COLO829 (cell line): ENCODE measurements at places on chromosomes 7 and 10.

DNA sequence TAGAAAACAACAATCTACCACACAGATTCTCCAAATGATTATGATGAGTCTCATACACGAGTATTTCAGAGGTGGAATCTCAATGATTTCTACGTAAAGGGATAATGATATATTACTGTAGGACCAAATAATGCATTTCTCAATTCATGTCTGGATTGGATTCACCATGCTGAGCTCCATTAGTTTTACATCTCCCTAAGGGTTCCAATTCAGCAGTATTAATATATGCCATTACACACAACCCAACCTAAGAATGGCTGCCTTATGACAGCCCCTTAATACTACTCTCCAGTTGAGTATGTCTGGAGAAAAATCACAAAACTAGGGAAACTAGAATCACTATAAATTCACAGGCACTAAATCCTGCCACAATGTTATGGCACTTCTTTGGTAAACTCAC, 234.3 kb upstream of the PLXNA4 start:
- DNase-seq: no peak

GRCh38 chr7:412313-412710, 107.3 kb downstream of the PDGFA start:
- no peak for DNase-seq

DNA sequence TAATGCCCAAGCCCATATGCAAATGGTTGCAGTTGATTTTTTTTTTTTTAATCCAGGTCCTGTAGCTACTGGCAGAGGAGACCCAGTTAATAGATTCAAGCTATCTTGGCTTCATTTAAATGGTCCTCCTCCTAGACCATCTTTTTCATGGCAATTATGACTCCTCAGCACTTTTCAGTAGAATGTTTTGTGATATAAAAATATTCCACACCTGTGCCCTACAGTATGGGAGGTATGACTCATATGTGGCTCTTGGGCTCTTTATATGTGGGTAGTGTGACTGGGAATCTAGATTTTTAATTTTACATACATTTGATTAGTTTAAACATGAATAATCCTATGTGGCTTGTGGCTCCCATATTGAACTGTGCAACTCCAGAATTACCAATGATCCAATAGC, 80.1 kb downstream of the ITGB1 start:
- no peak for DNase-seq

- no peak for DNase-seq
These were observed 63.4 kb downstream of the CRPPA start for GRCh38 chr7:16357921-16358320.

- DNase-seq: no peak
These were observed 2.2 kb upstream of the GRIFIN start for GRCh38 chr7:2478399-2478785.

DNA sequence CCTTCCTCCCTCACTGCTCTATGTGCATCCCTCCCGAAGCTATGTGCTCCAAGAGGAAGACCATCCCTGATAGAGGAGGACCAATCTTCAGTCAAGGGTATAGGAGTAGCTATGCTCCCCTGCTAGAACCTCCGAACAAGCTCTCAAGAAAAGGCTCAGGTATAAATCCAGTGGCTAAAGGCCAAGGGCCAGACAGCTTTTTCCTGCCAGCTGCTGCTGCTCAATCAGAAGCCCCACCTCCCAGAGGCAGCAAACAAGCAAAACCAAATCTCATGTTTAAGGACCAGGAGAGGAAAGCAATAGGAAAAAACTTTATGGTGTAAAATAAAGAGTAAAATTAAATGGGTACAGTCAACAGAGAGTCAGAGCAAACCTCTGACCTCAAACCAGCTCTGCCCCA, 187.2 kb downstream of the FGFR2 start:
- no peak for DNase-seq

GRCh38 chr7:41114131-41114530, 588.8 kb downstream of the INHBA start:
- no peak for DNase-seq

GRCh38 chr7:36272567-36273269, 116.9 kb upstream of the ANLN start:
- DNase-seq: no peak

DNA sequence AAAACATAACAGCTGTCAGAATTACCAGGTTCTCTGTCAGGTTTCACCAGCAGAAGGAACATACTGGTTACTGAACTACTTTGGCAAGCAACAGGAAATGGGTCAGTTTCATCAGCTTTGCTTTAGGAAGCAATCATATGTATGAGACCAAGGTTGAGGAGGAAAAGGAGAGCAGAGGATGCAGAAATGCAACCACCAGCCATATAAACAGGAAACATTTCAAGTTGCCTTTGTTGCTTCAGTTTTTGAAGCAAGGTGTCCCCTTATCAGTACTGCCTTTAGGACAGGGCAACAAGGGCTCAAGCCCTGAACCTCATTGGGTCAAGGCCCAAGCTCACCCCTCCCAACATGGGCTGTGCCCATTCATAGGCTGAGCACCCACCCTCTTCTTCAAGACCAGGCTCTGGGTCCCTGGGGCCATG, 10.2 kb downstream of the HIPK2 start:
- DNase-seq: no peak

DNA sequence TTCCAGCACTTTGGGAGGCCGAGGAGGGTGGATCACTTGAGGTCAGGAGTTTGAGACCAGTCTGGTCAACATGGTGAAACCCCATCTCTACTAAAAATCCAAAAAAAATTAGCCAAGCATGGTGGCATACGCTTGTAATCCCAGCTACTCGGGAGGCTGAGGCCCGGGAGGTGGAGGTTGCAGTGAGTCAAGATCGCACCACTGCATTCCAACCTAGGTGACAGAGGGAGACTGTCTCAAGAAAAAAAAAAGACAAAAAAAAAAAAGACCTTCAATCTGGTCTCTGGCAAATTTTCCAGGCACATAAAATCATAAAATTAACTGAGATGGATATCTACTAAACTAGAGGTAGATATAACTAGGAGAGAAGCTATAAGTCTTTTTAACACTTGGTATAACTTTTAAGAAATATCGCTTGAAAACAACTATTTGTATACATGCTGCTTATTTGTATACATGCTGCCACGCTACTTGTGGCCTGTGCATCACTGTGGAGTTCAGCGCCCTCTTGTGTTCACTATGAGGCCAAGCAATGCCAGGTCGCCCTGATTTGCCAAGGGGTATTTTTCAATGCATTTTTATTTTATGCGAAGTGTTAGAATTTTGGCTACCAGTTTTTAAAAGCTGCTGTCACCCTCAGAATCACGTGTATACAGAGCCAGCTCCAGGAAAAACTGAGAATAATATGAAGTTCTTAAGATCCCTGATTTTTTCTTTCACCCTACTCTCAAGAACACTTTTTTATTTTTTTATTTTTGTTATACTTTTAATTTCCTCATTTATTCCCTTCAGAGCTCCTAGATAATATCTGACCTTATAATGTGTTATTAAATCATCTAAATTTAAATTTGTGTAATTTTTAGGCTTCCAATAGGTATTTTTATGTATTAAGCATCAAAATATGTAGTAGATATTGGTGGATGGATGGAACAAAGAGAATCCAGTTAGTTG, 26.7 kb downstream of the CYCS start:
- DNase-seq: peak; percentile 89

GRCh38 chr7:79877874-79878465, 256.7 kb upstream of the GNAI1 start:
- no peak for DNase-seq

DNA sequence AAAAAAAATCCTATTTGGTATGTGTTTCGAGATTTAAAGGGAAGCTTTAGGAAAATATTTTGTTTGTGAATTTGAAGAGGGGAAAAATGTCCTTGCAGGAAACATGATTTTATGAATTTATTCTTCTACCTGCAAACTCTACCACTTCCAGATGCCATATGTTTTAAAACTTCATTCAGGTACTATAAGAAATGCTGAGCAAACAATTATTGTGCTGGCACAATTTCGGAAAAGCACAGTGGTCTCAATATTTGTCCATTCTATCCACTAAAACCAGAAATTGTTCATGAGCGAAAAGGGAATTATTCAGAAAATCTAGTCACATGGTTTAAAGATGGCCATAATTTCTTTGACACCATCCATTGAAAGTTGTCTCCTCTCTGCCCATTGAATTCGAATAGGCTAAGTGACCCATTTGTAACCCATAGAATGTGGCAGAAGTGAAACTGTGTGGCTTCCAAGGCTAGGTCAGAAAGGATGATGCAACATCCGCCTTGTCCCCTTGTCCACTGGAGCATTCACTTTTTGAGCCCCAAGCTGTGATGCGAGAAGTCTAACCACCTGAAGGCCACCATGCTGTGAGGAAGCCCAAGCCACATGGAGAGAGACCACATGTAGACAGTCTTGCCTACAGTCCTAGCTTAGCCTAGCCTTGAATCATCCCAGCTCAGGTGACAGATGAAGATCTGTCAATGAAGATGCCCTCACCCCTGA, 189.8 kb upstream of the PRKCQ start:
- DNase-seq: no peak

DNA sequence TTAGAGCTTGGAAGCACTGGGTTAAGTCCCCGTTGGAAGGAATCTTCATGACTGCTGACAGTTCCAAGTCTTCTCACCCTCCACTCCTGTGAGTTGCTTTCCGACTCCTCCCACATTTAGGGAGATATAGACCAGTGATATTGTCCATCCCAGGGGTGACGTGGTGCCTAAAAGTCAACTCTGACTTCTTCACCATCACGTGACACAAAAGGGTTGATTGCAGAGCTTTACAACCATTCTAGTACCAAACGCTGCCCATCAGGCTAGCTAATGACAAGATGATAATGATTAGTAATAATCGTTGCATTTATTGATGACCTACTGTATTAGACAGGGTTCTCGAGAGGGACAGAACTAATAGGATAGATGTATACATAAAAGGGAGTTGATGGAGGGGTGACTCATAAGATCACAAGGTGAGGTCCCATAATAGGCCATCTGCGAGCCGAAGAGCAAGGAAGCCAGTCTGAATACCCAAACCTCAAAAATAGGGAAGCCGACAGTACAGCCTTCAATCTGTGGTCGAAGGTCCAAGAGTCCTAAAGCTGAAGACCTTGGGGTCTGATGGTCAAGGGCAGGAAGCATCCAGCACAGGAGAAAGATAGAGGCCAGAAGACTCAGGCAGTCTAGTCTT, 85.3 kb upstream of the CARD11 start:
- DNase-seq: no peak

DNA sequence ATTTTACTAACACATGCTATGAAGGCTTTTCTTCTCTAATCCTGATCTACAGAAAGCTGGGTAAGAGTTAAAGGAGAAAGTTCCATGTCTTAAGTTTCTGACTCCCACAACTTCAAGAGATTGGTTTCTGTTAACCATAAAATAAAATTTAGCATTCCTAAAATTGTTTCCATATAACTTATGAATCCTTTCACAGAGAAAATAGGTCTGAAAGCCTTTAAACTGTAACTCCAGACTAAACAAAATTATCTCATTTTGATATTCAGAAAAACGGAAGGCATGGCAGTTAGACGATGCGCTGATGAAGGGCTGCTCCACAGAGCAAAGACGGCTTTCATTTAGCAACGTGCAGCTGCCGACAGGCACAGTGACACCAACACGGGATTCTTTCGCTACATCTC, 133.3 kb downstream of the SLC25A13 start:
- DNase-seq: no peak

GRCh38 chr7:117043108-117043825, 90.0 kb downstream of the ST7 start:
- DNase-seq: no peak

DNA sequence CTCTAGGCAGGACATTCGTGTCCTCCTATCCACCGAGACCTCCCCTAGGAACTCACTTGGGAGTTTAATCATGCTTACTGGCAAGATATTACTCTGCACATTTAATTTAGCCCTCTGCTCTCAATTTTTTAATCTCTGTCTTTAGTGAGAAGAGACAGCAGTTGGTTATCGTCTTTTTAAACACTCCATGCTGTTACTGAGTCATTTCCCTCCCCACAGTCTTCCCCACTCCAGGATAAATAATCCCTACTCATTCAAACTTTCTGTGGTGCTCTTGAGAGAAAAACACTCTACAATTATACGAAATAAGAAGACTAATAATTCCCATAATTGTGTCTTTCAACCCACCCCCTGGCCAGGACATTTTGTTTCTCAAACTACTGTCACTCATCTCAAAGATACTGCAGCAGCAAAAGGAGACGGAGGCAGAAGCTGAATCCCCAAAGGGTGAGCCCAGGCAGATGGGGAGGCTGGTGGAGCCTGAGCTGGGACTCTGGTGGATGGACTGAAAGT, 84.2 kb downstream of the ANK3 start:
- no peak for DNase-seq

GRCh38 chr7:76358481-76359110, at the start of gene YWHAG:
TSS of gene YWHAG (minus strand) at chr7:76358991. CDS start at chr7:76358808, 183 bp downstream.
- peak; percentile 86 for DNase-seq

DNA sequence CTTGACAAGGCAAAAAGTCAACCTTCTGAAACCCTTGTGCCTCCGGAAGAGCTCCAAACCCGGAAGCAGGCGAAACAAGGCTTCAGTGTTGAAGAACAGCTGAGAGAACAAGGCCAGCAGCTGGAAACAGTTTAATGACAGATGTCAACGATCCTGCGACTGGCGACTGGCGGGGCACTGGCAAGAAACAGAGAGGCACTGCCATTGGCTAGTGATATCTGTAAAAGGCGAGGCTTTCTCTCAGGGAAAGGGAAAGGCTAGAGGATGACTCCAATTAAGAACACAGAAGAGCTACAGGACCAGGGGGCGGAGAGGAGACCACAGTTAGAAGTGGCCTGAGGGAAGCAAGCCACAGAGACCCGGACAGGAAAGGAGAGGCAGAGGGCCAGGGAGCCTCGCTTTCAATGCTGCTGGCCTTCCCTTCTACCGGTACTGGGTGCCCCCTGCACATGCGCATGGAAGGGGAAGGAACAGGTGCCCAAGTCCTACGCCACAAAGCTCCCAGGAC, 19.4 kb downstream of the ITGB1 start:
- peak; percentile 21 for DNase-seq

DNA sequence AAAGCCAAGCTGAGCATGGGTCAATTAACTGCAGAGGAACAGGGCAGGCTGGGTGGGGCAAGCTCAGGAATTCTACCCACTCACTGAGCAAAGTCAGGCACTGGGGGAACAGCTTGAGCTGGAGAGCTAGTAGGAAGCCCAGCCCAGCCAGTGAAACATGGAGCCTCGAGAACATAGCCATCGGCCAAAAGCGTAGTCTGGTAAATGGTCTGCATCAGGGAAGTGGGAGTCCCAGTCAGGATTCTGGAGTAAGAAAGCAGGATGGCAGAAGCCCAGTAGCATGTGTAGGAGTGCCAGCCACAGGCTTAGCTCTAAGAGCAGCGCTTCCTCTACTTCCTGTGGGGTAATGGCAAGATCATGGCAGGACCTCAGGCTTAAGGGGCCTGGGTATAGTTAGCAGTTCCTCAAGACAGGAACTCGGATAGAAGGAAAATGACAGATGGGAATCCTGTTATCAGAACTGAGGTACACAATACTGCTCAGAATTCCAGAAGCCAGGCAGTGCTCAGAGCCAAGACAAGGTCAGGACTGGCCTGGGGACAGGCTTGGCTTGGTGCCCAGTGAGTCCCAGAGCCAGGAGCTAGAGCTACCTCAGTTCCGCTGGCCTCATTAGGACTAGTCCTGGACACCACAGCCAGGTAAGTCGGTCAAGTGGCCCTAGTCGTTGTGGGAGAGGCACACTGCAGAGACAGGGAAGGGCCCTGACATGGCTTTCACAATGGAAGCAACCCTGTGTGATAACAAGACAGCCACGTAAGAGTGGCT, 65.4 kb upstream of the MXI1 start:
- DNase-seq: no peak
